Muscle of leg (tissue), 16 donors: ENCODE measurements at places on chromosomes 11 and 22.

GRCh38 chr11:131042041-131042390 is 125.7 kb upstream of the SNX19 start:
- no peaks in the 10 kb centered on the region for H3K36me3 ChIP-seq
- peaks cover 9% of the 10 kb centered on the region for H3K27me3 ChIP-seq
- no peak overlapping the region for H3K27ac ChIP-seq
- no peak overlapping the region for H3K4me3 ChIP-seq
- no peak for DNase-seq

GRCh38 chr11:111726301-111726713 is 39.9 kb downstream of the PPP2R1B start:
- peaks cover 24% of the 10 kb centered on the region for H3K4me1 ChIP-seq
- DNase-seq = no peak
- peaks cover 59% of the 10 kb centered on the region for H3K36me3 ChIP-seq
- no peak overlapping the region for H3K27ac ChIP-seq
- no peak overlapping the region for H3K4me3 ChIP-seq

- H3K27me3 ChIP-seq = no peaks in the 10 kb centered on the region
- no peaks in the 10 kb centered on the region for H3K4me1 ChIP-seq
- H3K36me3 ChIP-seq = no peaks in the 10 kb centered on the region
- peak; percentile 25 for DNase-seq
- H3K27ac ChIP-seq = no peak overlapping the region
These were observed 50.3 kb downstream of the COPB1 start for GRCh38 chr11:14449302-14449714.

GRCh38 chr11:117618302-117618981 is 178.6 kb downstream of the DSCAML1 start:
- peaks cover 3% of the 10 kb centered on the region for H3K4me1 ChIP-seq
- no peaks in the 10 kb centered on the region for H3K36me3 ChIP-seq
- H3K27me3 ChIP-seq = peaks cover 27% of the 10 kb centered on the region
- H3K27ac ChIP-seq = no peak overlapping the region
- DNase-seq = no peak

- no peak overlapping the region for H3K4me3 ChIP-seq
- H3K4me1 ChIP-seq = no peaks in the 10 kb centered on the region
- no peaks in the 10 kb centered on the region for H3K27me3 ChIP-seq
- peaks cover 17% of the 10 kb centered on the region for H3K36me3 ChIP-seq
- H3K27ac ChIP-seq = no peak overlapping the region
- DNase-seq = no peak
These were observed 56.3 kb upstream of the GRK3 start for GRCh38 chr22:25508161-25508560.

DNA sequence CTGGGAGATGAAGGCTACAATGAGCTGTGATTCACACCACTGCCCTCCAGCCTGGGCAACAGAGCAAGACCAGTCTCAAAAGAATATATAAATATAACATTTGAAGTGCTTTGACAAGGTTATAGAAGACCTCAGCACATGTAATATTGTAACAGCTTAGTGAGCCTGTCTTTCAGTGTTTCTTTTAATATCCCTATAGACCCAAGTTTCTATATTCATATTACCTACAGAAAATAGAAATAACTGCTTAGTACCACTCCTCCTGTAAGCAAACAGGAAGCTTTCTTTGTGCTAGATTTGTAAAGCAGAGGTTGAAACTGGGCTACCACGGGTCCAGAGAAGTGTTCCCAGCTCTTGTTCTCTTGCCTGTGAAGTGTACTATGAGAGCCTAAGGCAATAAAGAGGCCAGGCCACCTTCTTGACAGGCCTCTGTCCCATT is 68.2 kb downstream of the PPP2R1B start:
- no peak overlapping the region for H3K27ac ChIP-seq
- H3K4me3 ChIP-seq = no peak overlapping the region
- DNase-seq = no peak
- H3K27me3 ChIP-seq = no peaks in the 10 kb centered on the region

DNA sequence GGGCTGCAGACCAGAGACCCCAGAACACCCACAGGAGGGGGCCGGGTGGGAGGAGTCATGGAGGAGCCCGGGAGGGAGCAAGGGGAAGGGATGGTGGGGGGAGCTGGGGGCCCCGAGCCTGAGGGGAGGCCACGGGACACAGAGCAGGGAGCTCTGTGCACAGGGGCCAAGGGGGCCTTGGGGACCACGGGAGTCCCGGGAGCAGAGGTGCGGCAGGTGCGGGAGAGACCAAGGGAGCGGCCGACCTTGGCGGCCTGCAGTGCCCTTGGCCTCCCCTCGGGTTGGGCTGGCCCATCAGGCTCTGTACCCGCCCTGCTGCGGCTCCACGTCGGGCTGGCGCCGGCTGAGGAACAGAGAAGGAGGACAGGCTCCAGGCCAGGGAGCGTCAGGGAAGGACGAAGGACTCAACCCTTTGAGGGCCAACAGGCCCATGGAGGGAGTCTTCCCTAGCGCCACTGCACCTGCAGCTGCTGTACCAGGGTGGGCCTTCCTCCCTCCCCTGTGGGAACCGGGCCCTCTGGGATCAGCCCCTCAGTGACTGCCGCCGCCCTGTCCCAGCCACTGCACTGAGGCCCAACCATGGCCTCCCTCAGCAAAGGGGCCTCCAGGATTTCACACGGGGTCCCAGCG is 17.8 kb upstream of the BRSK2 start:
- H3K4me3 ChIP-seq = no peak overlapping the region
- H3K27me3 ChIP-seq = peaks cover 14% of the 10 kb centered on the region
- DNase-seq = no peak
- H3K36me3 ChIP-seq = no peaks in the 10 kb centered on the region

DNA sequence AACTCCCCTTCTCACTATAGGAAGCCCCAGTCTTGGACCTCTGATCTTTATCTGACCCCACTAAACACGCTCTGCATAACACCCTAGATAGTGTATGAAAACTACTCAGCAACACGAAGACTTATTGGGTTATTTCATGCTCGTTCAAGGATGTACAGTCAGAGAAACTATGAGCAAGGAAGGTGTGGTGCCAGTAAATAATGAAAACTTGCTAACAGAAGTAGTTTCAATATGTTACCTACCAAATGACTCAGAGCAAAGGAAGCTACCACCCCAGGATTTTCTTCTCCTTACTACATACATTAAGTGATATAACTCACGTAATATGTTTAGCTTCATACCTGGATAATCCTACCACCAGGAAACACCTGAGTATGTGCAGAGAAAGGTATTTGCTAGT is 25.9 kb upstream of the LYVE1 start:
- H3K36me3 ChIP-seq = no peaks in the 10 kb centered on the region
- H3K27ac ChIP-seq = no peak overlapping the region
- no peaks in the 10 kb centered on the region for H3K27me3 ChIP-seq
- DNase-seq = no peak

- no peaks in the 10 kb centered on the region for H3K4me1 ChIP-seq
- peak; percentile 77 for DNase-seq
- no peak overlapping the region for H3K4me3 ChIP-seq
- no peaks in the 10 kb centered on the region for H3K27me3 ChIP-seq
- peak overlapping the region; percentile 26 for H3K27ac ChIP-seq
These were observed 505.7 kb upstream of the LUZP2 start for GRCh38 chr11:23991165-23991539.

GRCh38 chr11:118619444-118620197 is 12.2 kb downstream of the PHLDB1 start:
- H3K4me1 ChIP-seq = peaks cover 64% of the 10 kb centered on the region
- H3K4me3 ChIP-seq = no peak overlapping the region
- DNase-seq = peak; percentile 92
- peaks cover 42% of the 10 kb centered on the region for H3K36me3 ChIP-seq
- no peaks in the 10 kb centered on the region for H3K27me3 ChIP-seq

DNA sequence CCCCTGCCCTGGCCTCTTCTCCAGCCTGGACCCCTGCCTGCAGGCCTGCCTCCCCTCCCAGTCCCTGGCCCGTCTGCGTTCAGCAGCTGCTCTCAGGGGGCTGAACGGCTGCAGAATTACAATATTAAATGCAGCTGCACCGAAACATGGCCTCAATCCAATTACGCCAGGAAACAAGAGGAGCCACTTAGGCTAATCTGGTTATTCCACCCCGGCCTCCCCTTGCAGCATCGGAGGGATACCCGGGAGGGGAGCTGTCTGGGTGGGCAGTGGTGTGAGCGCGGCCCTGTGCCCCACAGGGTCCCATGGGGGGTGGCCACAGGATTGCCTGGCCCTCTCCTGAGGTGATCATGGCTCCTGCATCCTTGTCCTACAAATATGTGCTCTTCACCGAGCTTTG is 42.6 kb downstream of the FLRT1 start:
- peaks cover 3% of the 10 kb centered on the region for H3K27me3 ChIP-seq
- no peak overlapping the region for H3K4me3 ChIP-seq
- DNase-seq = peak; percentile 90
- H3K4me1 ChIP-seq = peaks cover 65% of the 10 kb centered on the region

DNA sequence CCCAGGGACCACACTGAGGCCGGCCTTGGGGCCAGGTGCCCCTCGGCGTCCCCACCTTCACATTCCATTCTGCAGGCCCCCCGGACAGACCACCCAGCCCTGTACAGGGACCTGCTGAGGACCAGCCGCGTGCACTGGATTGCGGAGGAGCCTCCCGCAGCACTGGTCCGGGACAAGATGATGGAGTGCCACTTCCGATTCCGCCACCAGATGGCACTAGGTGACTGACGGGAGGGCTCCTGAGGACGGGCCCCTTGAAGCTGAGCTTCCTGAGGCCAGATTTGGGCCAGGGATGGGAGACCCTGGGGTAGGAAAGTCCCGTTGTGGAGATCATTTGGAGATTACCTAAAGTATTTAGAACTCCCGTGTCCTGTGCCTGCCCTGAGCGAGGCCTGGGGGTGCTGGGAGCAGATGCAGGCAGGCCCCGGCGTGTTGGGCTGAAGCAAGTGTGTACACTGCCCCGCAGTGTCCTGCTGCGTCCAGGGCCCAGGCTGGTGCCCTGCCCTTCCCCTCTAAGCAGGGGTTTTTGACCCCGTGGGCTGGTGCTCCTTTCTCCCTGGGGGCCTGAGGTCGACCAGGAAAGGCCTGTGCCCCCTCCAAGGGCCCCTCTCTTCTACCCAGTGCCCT is 20.0 kb downstream of the TRMU start:
- peak overlapping the region; percentile 84 for H3K27ac ChIP-seq
- H3K4me3 ChIP-seq = no peak overlapping the region
- H3K27me3 ChIP-seq = no peaks in the 10 kb centered on the region
- H3K36me3 ChIP-seq = peaks cover 68% of the 10 kb centered on the region
- peaks cover 34% of the 10 kb centered on the region for H3K4me1 ChIP-seq

- no peaks in the 10 kb centered on the region for H3K36me3 ChIP-seq
- no peak overlapping the region for H3K4me3 ChIP-seq
- H3K4me1 ChIP-seq = peaks cover 42% of the 10 kb centered on the region
These were observed 6.1 kb upstream of the NFAM1 start for GRCh38 chr22:42438293-42438650.

DNA sequence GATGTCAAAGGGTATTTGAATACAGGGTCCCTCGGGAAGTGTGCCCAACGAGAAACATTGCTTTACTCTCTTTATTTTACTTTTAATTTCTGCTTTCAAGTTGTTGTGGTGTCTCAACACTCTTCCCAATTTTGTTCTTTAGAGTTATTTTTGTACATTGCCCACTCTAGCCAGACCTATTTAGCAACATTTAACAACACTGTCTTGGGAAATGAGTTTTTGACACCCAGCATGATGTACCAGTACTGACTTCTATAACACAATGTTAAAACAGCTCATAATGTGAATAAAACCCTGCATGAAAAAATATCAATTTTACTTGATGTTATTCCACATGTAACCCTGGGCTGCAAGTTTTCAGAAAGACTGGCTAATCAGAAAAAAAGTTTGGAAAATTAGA is 350.2 kb upstream of the PITPNB start:
- DNase-seq = no peak
- no peaks in the 10 kb centered on the region for H3K27me3 ChIP-seq
- H3K27ac ChIP-seq = no peak overlapping the region
- H3K4me1 ChIP-seq = peaks cover 3% of the 10 kb centered on the region
- no peak overlapping the region for H3K4me3 ChIP-seq

DNA sequence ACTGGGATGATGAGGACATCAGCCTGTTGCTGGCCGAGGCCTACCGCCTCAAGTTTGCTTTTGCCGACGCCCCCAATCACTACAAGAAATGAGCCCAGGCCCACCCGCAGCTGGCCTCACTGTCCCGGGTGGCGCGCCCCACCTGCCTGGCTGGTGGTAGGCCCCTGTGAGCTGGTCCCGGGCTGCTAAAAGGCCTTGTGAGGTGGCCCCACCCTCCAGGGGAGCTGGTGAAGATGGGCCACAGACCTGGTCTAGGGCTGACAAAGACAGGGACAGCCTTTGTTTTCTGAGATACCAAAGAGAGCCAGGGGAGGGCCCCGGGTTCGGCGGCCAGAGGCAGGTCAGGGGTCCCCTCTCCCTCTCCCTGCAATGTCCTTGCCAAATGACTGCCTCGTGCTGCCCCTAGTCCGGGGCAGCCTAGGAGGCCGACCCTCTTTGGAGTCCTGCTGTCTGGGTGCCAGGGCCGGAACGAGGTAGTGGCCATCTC is 411.1 kb downstream of the TBC1D22A start:
- H3K4me3 ChIP-seq = no peak overlapping the region
- peaks cover 3% of the 10 kb centered on the region for H3K36me3 ChIP-seq
- H3K27me3 ChIP-seq = no peaks in the 10 kb centered on the region
- DNase-seq = no peak
- H3K4me1 ChIP-seq = peaks cover 12% of the 10 kb centered on the region

DNA sequence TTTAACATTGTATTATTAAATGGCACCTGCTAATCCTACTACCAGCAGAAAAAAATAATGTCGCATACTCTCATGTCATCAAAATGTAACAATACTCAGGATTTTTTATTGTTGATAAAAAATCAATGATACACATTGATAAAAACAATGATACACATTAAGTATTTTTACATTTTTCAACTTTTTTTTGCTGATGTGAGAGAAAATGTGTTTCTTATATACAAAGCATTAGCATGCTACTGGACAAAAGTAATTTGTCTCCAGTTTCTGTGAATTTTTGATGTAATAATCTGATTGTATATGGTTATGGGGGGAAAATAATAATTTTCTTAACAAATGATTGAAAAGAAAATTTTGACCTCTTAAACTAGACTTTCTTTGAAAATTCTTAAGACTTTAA is 1256.6 kb upstream of the CNTN5 start:
- no peaks in the 10 kb centered on the region for H3K27me3 ChIP-seq
- no peak overlapping the region for H3K4me3 ChIP-seq
- no peaks in the 10 kb centered on the region for H3K36me3 ChIP-seq
- H3K4me1 ChIP-seq = no peaks in the 10 kb centered on the region
- H3K27ac ChIP-seq = no peak overlapping the region
- DNase-seq = no peak

GRCh38 chr11:1644601-1645356 is 15.2 kb downstream of the KRTAP5-5 start:
- H3K27me3 ChIP-seq = peaks cover 10% of the 10 kb centered on the region
- peaks cover 6% of the 10 kb centered on the region for H3K4me1 ChIP-seq
- DNase-seq = no peak
- no peaks in the 10 kb centered on the region for H3K36me3 ChIP-seq
- no peak overlapping the region for H3K4me3 ChIP-seq

GRCh38 chr22:37970864-37971263 is 13.5 kb downstream of the SOX10 start:
- no peaks in the 10 kb centered on the region for H3K27me3 ChIP-seq
- peaks cover 36% of the 10 kb centered on the region for H3K36me3 ChIP-seq
- peaks cover 12% of the 10 kb centered on the region for H3K4me1 ChIP-seq
- H3K4me3 ChIP-seq = no peak overlapping the region
- DNase-seq = no peak
- H3K27ac ChIP-seq = no peak overlapping the region
